ENCODE measurements at places on chromosomes 12 and 14.

GRCh38 chr12:39157696-39158342 is 252.4 kb upstream of the CPNE8 start:
- DNase-seq: no peak

- no peak for DNase-seq
These were observed 3.0 kb downstream of the GALNT8 start for GRCh38 chr12:4723226-4723625.

- DNase-seq: no peak
These were observed 3.6 kb upstream of the DHRS2 start for GRCh38 chr14:23632461-23633159.

GRCh38 chr12:66636771-66637170 is 42.1 kb downstream of the GRIP1 start:
- no peak for DNase-seq

GRCh38 chr12:56296295-56296694 is 3.8 kb downstream of the CS start:
- DNase-seq: no peak

DNA sequence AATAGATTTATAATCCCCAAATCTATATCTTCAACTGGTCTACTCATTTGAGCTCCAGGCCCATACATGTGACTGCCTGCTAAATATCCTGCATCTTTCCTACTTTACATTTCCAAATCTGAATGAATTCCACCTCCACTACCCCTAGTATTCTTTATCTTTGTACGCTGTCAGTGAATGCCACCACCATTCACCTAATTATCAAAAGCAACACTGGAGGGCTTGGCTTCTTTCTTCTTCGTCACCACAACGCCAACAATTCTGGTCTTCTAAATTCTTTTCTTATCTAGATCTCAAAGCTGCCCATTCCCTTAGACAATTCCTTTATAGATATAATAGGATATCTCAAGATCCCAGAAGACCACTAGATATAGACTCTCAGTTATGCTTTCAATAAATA is 47.1 kb upstream of the ADAMTS20 start:
- DNase-seq: no peak

GRCh38 chr14:79281244-79282152 is 929.8 kb downstream of the DIO2 start:
- no peak for DNase-seq

DNA sequence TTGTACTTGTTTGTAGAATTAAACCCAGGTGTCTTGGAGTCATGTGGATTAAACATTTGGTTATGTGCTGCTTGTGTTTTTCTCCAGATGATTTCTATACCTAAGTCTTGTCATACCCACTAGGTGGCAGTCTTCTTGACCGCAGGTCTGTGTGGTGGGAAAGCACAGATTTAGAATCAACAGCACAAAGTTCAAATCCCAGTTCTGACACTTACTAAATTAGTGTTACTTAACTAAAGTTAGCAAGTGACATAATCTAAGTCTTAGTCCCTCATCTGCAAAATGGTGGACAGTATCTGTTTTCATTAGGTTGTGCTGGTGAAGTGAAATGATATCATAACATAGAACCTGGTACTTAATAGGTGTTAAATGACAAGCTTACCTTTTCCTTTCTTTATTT is 151.0 kb upstream of the ARHGAP5 start:
- peak; percentile 54 for DNase-seq

Data from KBM-7 (cell line).